ENCODE measurements at places on chromosomes 3 and 15.

- no peak for DNase-seq
Measured at GRCh38 chr3:53677413-53677812, 168.8 kb downstream of the CHDH start.

GRCh38 chr3:159856590-159857104 is 132.0 kb upstream of the IL12A start:
- DNase-seq = no peak

DNA sequence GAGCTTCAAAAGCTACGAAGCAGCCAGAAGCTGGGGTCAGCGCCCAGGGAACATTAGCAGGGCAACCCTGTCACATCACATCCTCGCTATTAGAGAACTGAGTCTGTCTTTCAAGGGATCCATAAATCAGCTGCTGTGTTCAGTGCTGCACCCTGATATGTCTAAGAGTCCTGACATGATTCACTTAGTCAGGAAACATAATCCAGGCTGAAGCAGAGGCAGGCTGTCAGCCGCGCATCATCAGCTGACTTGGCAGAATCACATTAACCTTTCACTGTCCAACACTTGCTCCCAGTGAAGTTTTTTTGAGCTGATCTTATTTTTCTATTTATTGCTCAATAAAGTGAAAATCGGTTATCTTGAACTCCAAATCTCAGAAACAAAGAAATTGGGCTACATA is 23.5 kb downstream of the MYH15 start:
- no peak for DNase-seq

DNA sequence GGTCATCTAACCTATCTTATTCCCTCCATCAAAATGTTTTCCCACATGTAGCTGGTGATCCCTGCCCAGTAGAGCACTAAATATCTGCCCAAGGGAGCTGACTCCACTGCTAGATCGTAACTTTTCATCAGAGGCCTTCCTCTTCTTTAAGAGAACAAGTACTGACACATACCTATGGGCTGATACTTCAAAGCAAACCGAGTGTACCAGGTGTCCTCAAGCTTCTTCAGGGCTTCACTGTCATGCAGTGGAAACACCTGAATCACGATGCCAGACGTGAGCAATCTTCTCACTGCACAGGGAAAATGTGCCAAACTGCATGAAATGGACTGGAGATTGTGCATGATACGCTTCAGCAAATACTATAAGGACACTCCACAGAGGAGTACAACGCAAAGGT is 41.6 kb downstream of the ANO10 start:
- no peak for DNase-seq

- DNase-seq = no peak
Measured at GRCh38 chr3:55486101-55486856, 827 bp downstream of the WNT5A start.

GRCh38 chr15:29312387-29312786 is 42.8 kb upstream of the NSMCE3 start:
- no peak for DNase-seq

GRCh38 chr3:169945313-169945712 is 21.3 kb upstream of the SEC62 start:
- no peak for DNase-seq

DNA sequence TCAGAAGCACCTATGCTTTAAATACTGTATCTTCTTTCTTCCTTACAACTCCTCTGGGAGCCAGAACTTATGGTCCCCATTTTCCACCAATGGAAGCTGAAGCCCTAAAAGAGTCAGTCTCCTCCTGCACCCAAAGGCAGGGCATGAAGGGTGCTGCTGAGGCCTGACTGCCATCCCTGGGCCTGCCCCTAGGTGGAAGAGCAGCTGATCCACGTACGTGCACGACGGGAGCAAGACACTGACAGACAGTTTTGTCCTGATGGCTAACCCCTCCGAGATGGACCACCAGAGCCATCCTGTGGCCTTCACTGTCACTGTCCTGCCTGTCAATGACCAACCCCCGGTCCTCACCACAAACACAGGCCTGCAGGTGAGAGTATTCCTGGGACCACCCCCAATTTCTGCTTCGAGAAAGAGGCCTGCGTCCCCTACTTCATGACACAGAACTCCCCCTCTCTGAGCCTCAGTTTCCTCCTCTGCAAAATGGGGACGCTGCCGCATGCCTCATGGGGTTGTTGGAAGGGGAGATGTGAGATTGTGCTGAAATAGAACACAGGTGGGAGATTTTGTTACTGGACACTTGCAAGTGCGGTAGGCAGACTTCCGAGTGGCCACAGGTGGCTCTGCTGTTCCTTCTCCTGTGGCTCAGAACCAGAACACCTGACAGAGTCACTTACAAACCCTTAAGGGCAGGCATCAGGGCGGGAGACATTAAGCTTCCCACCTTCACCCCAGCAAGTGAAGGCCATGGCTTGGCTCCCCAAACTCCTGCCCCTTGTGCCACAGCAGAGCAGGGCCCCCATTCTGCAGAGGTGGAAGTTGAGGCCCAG is 175.4 kb downstream of the TBC1D2B start:
- DNase-seq = no peak

- no peak for DNase-seq
Measured at GRCh38 chr3:196778755-196779154, 39.1 kb downstream of the PAK2 start.

DNA sequence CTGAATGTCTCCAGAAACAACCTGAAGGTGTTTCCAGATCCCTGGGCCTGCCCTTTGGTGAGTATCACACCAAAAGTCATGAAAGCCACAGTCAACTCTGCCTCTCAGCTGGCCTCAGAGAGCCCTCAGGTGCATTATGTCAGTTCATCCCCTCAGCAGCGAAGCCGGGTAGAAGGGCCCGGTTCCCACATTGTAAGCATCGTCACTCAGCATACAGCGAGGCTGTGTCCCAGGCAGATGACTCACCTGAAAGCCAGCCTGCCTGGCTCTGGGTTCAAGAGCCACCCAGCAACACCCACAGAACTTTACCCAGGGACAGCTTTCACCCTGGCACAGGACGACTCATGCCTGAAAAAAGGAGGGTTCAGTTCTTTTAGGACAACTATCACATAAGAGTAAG is 91.6 kb downstream of the LRRK1 start:
- DNase-seq = no peak

DNA sequence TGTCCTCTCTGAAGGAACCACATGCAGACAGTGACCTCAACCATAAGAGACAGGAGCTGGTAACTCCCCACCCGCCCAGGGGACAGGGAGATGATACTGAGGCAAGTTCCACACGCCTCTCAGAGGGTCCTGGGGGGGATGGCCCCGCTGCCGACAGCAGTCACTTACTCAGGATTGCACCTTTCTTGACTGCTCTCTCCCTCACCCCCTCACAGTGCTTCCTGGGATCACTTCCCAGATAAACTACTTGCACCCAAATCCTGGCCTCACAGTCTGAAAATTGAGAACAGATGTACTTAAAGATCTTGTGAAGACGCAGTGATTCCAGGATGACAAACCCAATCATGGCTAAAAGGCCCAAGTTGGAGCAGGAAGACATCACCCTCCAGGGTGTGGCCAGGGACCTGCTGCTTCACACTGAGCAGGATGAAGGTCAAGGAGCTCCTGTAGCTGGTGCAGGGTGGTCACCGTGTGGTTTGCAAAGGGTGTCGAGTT is 207.6 kb downstream of the ADAMTS17 start:
- no peak for DNase-seq

- no peak for DNase-seq
Measured at GRCh38 chr3:128378631-128379347, 87.9 kb downstream of the DNAJB8 start.

DNA sequence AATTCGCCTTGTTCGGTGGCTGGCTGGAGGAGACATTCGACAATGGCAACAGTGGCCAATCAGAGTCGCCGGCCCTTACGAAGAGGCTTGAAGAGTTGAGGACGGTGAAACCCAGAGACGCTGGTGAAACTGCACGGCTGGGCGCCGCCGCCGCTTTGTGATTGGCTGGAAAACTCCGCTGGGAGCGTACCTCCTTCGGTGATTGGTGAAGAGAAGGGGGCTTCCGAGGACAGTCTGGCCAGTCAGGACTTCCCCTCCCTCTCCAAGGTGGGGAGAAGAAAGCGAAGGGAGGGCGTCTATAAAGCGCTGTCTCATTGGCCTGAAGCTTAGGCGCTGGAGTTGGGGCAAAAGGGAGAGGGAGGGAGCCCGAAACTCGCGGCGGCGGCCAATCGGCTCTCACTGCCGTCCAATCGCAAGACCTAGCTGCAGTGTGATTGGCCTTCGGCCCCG is 554 bp upstream of the GSK3B start:
- no peak for DNase-seq

- DNase-seq = no peak
Measured at GRCh38 chr15:87710406-87710805, 546.1 kb downstream of the NTRK3 start.

DNA sequence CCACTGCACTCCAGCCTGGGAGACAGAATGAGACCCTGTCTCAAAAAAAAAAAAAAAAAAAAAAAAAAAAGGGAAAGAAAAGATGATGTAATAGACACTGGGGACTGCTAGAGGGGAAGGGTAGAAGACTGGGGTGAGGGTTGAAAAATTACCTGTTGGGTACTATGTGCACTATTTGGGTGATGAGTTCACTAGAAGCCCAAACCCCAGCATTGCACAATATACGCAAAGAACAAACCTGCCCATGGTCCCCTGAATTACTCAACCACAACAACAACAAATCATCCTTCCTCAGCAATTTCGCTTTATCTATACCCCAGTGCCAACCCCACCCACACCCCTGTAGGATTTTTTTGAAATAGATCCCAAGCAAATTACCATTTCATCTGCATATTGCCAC is 13.5 kb downstream of the NIPA1 start:
- no peak for DNase-seq

DNA sequence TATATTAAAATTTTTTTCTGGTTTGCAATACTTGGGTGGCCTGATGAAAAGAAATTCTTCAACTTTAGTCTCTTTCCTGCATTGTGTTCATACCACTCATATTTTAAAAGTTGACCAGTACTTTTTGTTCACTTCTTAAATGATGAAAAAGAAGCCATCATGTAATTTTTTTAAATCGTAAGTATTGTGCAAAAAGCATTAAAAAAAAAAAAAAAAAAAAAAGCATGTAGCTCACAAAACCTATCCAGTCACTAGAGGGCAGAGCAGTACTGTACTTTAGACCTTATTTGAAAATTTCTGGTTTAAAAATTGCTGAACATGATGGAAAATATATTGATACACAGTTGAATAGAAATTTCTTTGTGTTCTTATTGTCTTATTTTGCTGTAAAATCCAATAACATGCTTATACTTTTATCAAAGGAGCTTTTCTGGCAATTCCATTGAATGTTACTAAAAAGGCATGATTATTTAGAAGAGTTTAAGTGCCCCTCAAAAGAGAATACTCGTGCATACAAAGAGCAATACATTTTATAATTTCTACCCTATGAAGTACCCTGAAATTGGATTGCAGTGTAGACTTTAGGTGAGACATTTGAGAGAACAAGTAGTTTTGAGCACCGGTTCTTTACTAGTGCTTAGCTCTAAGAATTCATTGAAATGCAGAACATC is 137.7 kb downstream of the BBX start:
- DNase-seq = no peak

DNA sequence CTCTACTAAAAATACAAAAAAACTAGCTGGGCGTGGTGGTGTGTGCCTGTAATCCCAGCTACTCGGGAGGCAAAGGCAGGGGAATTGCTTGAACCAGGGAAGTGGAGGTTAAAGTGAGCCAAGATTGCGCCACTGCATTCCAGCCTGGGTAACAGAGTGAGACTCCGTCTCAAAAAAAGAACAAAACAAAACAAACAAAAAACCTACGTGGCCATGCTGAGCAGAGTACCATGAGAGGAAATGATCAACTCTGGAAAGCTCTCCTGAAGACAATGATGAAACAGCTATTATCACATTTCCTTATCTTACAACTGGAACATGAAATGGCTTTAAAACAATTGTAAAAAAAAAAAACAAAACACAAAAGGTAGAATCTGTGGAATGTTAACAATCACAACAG is 75.2 kb downstream of the CHSY1 start:
- DNase-seq = no peak

- DNase-seq = no peak
Measured at GRCh38 chr3:30605706-30606300, 598 bp upstream of the TGFBR2 start.

DNA sequence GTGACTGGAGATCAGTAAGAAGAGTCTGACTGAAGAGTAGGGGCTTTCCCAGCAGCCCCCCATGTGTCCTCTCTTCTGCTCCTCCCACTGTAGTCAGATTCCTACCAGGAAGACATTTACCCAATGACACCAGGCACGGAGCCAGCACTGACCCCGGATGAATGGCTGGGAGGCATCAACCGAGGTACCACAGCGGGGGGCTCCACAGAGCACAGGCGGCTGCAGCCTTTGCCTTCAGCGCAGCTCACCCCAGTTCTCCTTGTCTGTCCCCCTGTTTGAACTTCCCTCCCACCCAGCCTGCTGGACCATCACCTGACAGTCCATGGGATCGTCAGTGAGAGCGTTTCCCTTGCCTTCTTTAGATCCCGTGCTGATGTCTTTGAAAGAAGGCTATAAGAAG is 101.6 kb downstream of the ANP32A start:
- DNase-seq = no peak

Measured in activated T-cell treated with anti-CD3 and anti-CD28 coated beads for 4 hours (primary cell).